ENCODE measurements at places on chromosomes 4 and X. TPM values are rescaled to one million over a fixed set of nuclear protein-coding genes. Genes with fewer than 3 reads are reported as not detected.

DNA sequence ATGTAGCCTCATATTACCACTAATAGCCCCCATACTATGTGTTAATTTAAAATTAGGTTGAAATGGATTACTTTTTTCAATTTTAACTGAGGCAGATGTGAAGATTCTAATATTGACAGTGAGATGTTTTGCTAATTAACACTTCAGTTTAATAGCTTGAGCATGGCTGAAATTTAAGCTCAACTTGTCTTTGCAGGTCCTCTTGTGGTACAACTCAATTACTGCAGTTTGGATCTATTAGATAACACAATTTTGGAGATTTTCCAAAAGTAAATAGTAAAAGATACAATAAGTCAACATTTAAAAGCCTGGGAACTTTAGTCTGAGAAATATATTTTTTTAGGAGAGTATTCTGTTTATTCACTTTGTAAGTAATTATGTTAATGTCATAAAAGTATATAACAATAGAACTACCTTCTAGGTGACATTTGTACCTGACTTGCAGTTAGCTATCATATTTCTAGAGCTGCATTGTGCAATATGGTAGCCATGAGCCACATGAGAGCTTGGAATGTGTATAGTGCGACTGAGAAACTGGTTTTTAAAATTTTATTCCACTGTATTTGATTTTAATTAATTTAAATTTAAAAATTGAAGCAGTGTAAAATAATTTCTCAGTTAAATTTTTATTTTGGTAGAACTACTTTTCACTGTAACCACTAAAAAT, 73.1 kb upstream of the FMR1 start:
- peak; percentile 2 for DNase-seq

DNA sequence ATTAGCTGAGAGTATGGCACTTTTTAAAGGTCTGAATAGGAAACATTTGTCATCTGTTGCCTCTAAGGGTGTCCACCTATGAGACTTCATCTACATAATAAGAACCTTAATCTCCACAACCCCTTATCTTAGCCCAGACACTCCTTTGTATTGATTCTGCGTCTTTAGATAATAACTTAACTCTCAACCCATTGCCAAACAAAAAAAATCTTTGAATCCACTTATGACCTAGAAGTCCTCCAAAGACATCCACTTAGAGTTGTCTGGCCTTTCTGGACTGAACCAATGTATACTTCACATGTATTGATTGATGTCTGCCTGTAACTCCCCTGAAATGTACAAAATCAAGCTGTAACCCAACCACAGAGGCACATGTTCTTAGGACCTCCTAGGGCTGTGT, 66.0 kb upstream of the CHRNA9 start:
- no peak for DNase-seq

GRCh38 chr4:177460460-177460859, 18.2 kb upstream of the AGA start:
- DNase-seq: no peak

The DCTD gene
- 72.5 TPM for total RNA-seq

DNA sequence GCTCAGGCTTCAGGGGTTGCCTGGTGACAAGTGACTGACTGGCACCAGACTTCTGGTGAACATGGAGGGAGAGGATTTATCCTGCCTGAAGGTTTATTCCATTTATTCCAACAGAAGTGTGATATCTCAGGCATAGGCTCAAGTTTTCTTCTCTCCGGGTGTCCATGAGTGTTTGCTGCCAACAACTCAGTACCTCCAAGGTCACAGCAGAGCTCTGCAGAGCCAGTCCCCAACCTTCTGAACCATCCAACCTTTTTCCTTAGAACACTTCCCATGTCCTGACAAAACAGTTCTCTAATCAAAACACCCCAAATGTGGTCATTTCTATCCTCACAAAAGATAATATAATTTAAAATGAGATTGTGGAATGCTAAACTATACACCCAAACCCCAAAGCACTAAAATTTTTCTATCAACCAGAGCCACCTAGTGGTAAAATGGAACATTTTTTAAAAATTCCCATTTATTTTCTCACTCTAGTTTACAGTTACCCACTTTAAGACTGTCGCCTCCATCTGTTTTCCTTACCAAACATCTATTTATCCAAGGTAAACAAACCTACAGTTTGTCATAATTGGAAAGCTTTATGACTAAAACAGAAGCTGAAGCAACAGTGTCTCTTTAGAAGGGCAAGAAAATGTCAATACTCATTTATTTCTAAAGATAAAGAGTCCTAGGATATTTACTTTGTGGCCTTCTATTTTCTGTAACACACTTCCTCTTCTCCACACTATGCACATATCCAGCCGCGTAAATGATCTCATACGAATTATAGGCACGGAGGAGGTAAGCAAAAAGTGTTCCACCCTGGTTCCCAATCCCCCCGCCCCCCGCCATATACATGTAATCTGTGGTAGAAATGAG, 39.5 kb downstream of the TMEM154 start:
- peak; percentile 60 for DNase-seq

The ERCC6L gene
- total RNA-seq: 0.71 TPM

The ASIC5 gene
- total RNA-seq: not detected

The NWD2 gene
- total RNA-seq: not detected

The ITIH6 gene
- total RNA-seq: 0.20 TPM

DNA sequence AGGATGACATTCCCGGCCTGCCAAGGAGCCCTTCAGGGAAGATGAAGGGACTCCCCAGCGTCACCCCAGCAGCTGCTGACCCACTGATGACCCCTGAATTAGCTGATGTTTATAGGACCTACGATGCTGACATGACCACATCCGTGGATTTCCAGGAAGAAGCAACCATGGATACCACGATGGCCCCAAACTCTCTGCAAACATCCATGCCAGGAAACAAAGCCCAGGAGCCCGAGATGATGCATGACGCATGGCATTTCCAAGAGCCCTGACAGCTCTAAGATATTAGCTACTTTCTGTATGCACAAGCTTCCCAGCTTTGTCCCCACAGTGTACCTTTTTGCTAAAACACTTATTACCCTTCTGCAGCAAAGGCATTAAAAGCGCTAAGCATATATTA, 14.4 kb downstream of the AMBN start:
- DNase-seq: peak; percentile 18

- DNase-seq: no peak
Observed at GRCh38 chr4:77600521-77601451, 4.8 kb upstream of the CXCL13 start.

GRCh38 chr4:112492321-112492720, 23.7 kb downstream of the NEUROG2 start:
- DNase-seq: no peak

- DNase-seq: no peak
Observed at GRCh38 chrX:120680090-120680489, 50.2 kb upstream of the C1GALT1C1 start.

The SMR3B gene
- not detected for total RNA-seq

DNA sequence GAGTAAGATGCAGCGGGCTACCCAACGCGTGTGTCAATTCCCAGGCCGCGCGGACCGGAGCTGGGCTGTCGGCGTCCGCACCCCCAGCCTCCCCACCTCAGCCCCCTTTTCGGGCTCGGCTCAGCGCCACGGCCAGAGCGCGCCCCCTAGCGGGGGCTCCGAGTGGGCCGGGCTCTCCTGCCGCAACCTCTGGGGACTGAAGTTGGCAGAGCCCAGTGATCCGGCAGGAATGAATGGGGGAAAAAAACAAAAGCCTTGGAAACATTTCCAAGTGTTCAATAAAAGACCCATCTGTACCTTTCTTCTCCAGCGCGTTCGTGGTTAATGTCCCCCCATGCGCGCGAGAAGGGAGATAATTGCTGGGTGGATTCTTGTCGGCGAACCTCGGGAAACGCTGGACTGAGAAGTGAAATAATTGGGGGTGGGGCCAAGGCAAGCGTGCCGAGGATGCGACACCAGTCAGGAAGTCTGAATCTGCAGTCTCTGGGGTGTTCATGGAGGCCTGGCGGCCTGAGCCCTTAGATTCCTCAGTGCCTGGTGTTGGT, 5.2 kb upstream of the ARX start:
- peak; percentile 17 for DNase-seq

- peak; percentile 87 for DNase-seq
Observed at GRCh38 chr4:53586121-53586816, 5.0 kb downstream of the LNX1 start.

All from lung (tissue), 17 donors.